Caco-2 (cell line): ENCODE measurements at places on chromosomes 3 and 15. TPM values are rescaled to one million over a fixed set of nuclear protein-coding genes. Genes with fewer than 3 reads are reported as not detected.

DNA sequence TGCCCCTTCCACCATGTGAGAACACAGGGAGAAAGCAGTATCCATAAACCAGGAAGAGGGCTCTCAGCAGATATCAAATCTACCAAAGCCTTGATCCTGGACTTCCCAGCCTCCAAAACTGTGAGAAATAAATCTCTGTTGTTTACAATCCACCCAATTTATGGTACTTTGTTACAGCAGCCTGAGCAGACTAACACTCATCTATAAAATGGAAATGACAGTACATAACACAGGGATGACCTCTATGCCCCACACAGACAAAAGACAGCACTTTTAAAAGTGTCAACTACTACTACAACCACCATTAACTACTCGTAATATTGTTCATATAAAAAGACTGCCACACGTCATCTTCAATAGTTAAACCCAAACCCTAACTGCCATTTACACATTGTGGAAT is 5.7 kb downstream of the RYK start:
- no peak for DNase-seq

GRCh38 chr15:74786551-74787165 is 4.8 kb downstream of the CSK start:
- DNase-seq = no peak

DNA sequence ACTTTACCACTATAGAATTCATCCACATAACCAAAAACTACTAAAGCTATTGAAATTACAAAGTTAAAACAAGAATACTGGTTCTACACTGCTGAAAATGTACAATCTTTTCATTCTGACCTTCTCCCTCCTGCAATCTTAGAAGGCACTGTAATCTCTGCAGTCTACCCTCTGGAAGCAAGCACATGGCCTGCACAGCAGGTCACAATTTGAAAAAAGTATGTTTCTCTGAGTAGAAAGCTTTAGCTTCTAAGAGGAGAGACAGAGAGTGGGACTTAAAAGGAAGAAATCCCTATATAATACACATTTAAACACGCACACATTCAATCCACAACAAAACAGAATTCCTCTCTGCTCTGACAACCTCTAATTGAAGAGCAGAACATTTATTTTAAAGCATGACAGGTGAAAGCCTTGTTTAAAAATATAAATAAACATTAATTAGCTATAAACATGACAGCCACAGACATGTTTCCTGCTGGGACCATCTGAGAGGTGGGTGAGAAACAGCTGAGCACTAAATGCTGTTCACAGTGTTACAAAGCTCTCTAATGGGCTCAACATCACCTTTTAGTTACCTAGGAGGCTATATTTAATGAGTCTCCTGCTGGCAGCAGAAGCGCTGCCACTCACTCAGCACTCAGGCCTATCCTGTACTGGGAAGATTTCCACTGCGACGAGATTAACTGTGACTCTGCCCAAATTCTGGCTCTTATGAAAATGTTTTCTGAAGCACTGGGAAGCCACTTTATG is 447.4 kb downstream of the AGBL1 start:
- no peak for DNase-seq

GRCh38 chr3:34102288-34102687 is 303.9 kb downstream of the PDCD6IP start:
- DNase-seq = no peak

DNA sequence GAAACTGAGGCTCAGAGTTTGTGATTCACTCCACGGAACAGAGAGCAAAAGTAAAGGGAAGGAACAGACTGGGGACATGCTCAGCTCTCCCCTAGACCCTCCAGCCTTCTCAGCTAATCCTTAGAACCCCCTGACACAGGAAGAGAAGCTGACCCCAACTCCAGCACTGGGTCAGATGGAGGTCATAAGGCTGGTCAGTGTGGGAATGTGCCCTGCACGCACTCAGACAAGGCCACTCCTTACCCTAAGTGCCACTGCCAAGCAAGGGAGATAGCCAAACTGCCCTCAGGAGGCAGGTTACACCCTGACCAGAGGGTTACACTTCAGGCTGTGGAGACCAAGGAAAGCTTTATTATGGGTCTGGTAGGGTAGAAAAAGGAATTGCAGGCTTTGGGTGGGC is 1.2 kb downstream of the RPL29 start:
- no peak for DNase-seq

- no peak for DNase-seq
Observed at GRCh38 chr3:78734048-78734637, 1033.7 kb downstream of the ROBO1 start.

- DNase-seq = no peak
Observed at GRCh38 chr3:134313847-134314587, 60.2 kb downstream of the AMOTL2 start.

TM6SF1 gene
- total RNA-seq = not detected in 2 replicates

CHST13 gene
- total RNA-seq = 17.0 and 25.3 TPM in 2 replicates

NRROS gene
- 1.5 and 2.0 TPM in 2 replicates for total RNA-seq

RAF1 gene
- total RNA-seq = 93.6 and 98.7 TPM in 2 replicates

CD276 gene
- total RNA-seq = 70.5 and 74.2 TPM in 2 replicates

WDR53 gene
- 12.1 and 17.8 TPM in 2 replicates for total RNA-seq

IQCF5 gene
- not detected in 2 replicates for total RNA-seq
